GM19239 (cell line): ENCODE measurements at places on chromosomes 12 and 14.

DNA sequence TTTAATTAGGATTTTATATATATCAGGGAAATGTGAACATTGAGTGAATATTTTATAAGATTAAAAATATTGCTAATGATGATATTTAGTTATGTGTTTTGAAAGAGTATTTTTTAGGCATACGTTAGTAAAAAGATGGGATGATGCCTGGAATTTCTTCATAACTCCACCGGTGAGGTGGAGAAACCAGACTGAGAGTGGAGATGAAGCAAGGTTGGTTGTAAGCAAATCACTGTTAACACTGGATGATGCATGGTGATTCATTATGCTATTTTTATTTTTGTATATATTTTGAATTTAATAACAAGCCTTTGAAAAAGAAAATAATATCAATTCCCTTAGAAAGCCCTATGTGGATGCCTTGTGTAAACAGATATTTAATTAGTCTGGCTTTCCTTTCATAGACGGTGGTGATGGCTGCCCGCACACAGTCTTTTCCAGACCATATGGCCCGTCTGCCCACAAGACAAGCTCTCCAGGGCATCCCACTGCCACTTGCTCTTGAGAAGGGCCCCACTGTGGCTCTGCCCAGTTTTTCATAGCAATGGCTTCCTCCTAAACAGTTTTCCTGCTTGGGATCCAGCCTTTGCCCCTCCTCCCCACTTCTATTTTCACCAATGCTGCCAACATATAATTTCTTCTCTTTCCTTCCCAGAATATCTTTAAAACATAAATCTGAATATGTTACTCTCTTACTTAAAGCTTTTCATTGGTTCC lies 95.4 kb downstream of the HELB start:
- DNase-seq = no peak

DNA sequence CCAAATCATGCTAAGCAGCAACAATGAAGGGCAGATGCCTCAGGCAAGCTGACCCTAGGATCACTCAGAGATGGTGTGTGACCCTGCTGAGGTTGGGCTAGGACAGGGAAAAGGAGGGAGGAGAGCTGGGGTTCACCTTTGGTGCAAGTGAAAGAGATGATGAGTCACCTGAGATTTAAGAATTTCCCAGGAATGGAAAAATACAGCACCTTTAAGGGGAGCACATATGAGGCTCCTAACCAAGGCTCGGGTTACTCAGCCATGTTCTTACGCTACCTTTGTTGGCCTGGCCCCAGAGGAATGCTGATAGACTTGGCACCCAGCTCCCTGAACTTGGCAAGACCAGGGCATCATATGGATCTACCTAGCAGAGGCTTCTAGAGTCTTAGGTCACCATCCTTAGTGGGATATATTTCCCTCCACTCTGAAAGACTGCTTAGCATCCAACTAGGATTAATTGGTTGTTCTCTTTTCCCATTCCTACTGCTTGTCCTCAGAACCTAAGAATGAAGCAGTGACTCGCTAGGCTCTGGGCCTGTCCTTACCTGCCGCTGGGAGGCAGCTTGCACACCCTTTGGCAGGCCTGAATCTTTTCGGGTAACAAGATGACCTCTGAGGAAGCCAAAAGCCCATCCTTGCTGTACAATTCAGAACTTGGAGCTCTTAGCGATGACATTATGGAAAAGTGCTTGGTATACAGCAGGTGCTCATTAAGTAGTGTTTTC lies 4.0 kb upstream of the NAA25 start:
- DNase-seq = no peak

GRCh38 chr12:10363658-10363913 lies 26.3 kb downstream of the KLRK1 start:
- no peak for DNase-seq

DNA sequence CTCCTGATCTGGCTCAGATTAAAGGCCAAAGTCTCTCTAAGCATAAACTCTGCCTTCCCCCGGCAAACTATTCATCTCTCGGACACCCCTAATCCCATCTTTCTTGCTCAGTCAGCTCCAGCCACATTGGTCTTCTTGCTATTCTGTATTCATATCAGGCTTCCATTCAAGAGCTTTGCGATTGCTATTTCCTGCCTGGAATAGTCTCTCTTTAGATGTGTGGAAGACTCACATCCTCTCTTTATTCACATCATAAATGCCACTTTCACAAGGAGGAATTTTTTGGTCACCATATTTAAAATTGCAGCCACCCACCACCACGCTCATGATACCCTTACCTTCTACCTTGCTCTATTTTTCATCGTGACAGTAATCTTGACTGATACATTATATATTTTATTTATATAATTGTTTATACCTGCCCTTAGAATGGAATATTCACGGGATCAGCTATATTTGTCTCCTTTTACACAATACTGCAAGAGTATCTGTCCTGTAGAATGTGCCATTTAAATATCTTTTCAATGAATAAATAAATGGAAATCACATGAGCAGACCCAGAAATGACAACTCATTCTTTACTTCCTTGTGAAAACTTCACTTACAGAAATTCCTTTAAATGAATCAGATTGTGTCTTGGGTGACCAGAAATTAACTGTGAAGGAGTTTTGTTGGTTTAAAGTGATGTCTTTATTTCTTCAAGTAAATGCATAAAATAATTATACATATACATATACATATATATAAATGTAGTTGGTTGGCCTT lies 780.6 kb upstream of the FLRT2 start:
- no peak for DNase-seq

DNA sequence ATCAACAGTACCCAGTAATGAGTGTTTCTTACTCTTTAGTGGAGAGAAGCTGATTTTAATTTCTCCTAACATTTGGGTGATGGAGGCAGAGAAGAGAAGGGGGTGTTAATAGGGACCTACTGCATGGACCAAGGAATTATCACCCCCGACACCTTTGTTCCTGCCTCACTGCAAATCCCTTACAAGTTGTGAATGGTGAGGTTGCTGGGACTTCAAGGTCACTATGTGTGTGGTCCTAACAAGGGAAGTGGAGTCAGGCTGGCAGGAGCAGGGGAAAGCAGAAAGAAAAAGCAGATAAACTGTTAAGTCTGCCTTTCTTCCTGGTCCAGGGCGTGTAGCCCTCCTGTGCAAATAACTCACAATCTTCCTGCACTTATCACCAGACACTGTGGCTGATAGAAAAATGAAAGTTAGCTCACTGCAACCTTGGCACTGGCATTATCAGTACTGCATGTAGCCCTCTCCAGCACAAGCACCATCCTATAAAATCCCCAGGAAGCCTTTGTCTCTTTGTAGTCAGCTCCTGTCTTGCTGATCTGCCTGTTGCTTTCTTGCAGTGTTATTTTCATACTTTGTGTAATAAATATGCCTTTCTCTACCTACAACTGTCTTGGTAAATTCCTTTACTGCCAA lies 112.3 kb upstream of the DNM1L start:
- DNase-seq = no peak

- DNase-seq = no peak
Measured at GRCh38 chr12:42608196-42608825, 18.8 kb upstream of the PRICKLE1 start.

- no peak for DNase-seq
Measured at GRCh38 chr12:99479149-99479548, 168.4 kb upstream of the GARIN6 start.

GRCh38 chr12:19912991-19913390 lies 455.3 kb upstream of the PDE3A start:
- no peak for DNase-seq

GRCh38 chr12:25438638-25439037 lies 114.4 kb downstream of the LMNTD1 start:
- no peak for DNase-seq

DNA sequence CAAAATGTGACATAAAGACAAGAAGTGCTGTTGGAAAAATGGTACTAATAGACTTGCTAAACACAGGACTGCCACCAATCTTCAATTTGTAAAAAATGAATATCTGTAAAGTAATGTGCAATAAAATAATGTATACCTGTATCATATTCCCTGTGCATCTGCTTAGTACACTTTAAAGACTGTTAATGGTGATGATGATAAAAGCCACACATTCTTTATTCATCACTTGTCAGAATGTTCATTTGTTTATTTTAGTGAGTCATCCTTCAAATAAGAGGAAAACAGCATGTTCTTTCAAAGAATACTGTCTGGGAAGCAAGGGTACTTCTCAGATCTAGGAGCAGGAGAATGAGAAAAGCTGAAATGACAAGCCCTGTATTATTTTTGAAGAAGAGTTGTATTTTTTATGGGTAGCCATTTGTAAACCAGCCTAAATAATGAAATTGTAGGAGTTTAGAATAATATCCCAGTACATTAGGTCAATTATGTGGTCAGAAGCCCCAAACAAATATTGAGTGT lies 78.3 kb upstream of the PSMA6 start:
- no peak for DNase-seq

DNA sequence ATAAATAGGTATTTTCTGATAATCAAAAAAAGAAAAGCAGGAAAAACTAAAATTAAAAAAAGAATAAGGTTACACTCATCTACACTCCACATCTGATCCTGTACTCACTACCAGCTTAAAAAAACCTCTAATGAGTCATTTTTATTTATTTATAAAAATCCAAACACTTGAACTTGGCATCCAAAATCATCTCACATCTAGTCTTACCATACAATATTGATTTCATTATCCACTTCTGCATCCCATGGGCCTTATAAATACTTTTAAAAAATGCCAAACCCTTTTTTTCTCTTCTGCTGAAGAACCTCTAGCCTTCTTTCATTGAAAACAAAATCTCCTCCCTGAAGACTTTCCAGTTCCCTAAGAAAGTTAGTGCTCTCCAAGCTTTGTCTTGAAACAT lies 109.7 kb downstream of the TMTC3 start:
- no peak for DNase-seq
